Dermis microvascular lymphatic vessel endothelial cell (primary cell): ENCODE measurements at places on chromosomes 16 and 17. TPM values are rescaled to one million over a fixed set of nuclear protein-coding genes. Genes with fewer than 3 reads are reported as not detected.

RNF112 gene
- total RNA-seq, result 0.25 and 0.39 TPM in 2 replicates

VAT1L gene
- total RNA-seq, result 0.13 and 1.7 TPM in 2 replicates

TNP2 gene
- total RNA-seq, result not detected in 2 replicates

CA10 gene
- not detected in 2 replicates for total RNA-seq

KCNH6 gene
- under 0.01 TPM in 1 of 2 replicates, not detected in the other for total RNA-seq

NPIPA7 gene
- 0.25 and 0.64 TPM in 2 replicates for total RNA-seq

PRR11 gene
- 4.0 and 12.2 TPM in 2 replicates for total RNA-seq
